ENCODE measurements at places on chromosomes 5 and 9.

DNA sequence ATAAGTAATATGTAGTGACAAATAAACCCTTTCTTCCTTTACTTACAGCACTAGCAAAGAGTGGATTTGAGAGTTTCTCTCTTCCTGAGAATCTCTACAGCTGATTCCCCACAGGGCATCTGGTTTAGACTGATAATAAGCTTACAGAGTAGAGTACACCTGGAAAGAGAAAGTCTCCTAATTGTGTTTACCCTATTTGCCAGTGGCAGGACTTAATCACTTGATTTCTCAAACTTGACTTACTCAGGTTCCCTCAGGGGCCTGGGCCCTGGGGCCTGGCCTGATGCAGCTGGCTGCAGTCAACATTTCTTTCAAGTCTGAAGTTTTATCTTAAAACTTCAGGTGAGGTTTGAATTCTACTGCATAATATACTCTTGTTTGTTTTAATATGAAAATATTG lies 38.0 kb upstream of the UBTD2 start:
- H3K4me3 ChIP-seq = no peak overlapping the region
- no peaks in the 10 kb centered on the region for H3K4me1 ChIP-seq
- H3K27ac ChIP-seq = no peak overlapping the region
- DNase-seq = no peak
- H3K27me3 ChIP-seq = no peaks in the 10 kb centered on the region

GRCh38 chr9:129752900-129753729 lies at the start of gene PTGES:
PTGES (minus strand) TSS chr9:129753042; CDS start chr9:129753012, 30 bp downstream.
- DNase-seq = no peak
- no peak within 1 kb of the TSS for H3K27ac ChIP-seq
- H3K27me3 ChIP-seq = no peaks in the 10 kb centered on the region
- no peaks in the 10 kb centered on the region for H3K36me3 ChIP-seq

- peaks cover 5% of the 10 kb centered on the region for H3K4me1 ChIP-seq
- H3K27ac ChIP-seq = no peak overlapping the region
- no peaks in the 10 kb centered on the region for H3K27me3 ChIP-seq
- DNase-seq = no peak
- no peak overlapping the region for H3K4me3 ChIP-seq
Measured at GRCh38 chr9:137025517-137025966, 2.5 kb downstream of the ABCA2 start.

DNA sequence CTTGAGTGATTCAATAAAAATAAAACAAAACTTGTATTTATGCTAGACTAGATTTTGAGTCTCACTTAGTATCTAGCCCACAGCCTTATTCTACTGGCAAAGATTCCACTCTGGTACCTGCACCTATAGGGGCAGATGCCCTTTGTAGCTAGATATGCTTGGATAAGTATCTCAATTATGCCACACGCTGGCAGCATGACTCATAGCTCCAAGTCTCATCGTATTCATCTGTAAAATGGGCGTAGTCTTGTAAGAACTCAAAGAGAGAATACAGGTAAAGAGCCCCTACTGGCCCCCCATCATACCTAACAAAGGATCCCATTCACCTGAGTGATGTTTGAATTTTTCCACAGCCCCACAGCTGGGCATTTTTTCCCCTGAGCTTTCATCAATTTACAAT lies 45.9 kb upstream of the ASTN2 start:
- H3K27ac ChIP-seq = no peak overlapping the region
- H3K27me3 ChIP-seq = no peaks in the 10 kb centered on the region
- no peak overlapping the region for H3K4me3 ChIP-seq
- H3K4me1 ChIP-seq = no peaks in the 10 kb centered on the region

DNA sequence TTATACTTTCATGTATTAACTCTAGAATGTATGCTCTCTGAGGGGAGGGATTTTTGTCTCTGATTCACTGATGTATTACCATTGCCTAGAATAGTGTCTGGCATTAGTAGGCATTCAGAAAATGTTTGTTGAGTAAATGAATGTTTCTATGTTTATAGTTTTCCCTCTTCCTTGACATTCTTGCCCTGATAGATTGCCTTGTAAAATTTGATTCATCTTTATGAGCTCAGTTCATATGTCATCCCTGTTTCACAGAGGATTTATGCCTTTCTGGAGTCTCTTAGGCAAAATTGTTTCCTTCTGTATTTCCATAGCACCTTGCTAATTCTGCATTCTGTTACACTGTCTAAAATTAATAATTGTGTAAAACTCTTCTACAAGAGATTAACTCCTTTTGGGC lies 72.3 kb downstream of the RASA1 start:
- no peak for DNase-seq
- no peaks in the 10 kb centered on the region for H3K27me3 ChIP-seq
- no peaks in the 10 kb centered on the region for H3K4me1 ChIP-seq

DNA sequence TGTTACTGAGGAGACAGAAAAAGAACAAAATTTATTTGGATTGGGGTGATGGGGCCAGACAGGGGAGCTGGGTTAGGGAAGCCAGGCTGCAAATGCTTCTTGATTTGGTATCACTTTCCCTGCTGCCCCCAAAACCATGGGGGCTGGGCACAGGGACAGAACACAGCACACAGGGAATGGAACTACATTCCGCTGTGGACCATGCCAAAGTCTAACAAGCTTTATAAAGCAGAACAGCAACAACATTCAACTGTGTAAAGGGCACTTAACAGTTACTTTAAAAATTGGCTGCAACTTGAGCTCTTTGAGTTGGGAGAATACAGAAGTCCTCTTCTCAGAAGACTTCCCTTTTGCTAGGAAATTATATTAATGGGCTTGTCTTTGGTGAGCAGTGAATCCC lies 23.8 kb downstream of the C5orf58 start:
- H3K4me1 ChIP-seq = no peaks in the 10 kb centered on the region
- H3K36me3 ChIP-seq = no peaks in the 10 kb centered on the region
- no peak overlapping the region for H3K27ac ChIP-seq

DNA sequence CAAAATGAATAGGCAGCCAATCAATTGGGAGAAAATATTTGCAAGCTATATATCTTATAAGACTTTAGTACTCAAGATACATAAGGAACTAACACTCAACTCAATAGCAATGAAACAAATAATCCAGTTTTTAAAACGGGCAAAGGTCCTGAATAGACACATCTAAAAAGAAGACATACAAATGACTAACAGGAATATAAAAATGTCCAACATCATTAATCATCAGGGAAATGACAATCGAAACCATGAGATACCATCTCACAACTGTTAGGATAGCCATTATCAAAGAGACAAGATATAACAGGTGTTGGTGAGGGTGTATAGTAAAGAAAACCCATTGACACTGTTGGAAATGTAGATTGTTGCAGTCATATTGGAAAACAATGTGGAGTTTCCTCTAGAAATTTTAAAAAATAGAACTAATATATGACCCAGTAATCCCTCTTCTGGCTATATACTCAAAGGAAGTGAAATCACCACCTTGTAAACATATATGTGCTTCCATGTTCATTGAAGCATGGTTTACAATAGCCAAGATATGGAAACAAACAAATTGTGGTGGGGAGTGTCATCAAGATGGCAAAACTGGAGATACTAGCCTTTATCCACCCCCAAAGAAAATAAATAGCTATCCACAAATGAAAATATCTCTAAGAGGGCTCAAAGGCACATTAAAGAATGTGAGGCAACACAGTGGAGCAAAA lies 13.9 kb upstream of the BTNL3 start:
- H3K4me3 ChIP-seq = no peak overlapping the region
- H3K27ac ChIP-seq = no peak overlapping the region
- no peaks in the 10 kb centered on the region for H3K36me3 ChIP-seq
- no peaks in the 10 kb centered on the region for H3K4me1 ChIP-seq
- no peak for DNase-seq

DNA sequence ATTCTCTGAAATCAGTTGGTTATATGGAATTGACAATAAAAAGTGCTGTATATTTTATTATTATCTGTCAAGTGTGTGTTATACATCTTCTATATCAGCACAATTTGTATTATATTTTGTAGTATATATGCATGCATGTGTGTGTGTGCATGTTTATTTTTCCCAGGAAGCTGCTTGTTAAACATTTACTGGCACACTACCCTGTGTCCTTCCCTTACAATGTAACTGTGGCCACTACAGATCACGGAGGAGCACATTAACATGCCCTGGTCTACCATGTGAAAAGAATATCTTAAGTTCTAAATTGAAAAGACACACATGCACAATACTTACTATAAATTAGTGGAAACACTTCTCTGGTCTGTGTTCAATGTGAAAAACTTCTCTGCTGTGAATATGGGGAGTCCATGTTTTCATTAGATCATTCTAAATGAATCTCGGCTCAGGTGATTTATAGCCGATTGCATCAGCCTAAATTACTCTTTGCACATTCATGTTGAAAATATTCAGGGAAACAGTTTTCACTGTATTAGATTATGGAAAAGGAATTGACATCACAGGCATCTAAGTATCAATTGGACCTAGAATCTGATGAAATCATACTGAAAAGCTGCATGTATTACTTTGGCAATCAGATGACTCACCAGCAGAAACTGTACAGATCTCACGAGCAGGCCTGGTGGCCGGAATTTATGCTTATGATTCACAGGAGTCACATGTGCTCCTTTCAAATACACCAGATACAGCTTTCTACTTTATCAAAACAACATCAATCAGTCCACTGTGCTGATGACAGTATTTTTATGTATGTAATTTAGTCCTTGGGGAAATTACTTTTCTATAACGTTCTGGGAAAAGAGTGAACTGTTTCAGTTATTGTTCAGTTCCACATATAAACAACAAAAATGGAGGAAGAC lies 39.4 kb downstream of the LURAP1L start:
- H3K27ac ChIP-seq = no peak overlapping the region
- no peak for DNase-seq
- H3K27me3 ChIP-seq = no peaks in the 10 kb centered on the region
- no peaks in the 10 kb centered on the region for H3K4me1 ChIP-seq
- H3K36me3 ChIP-seq = no peaks in the 10 kb centered on the region

GRCh38 chr9:97954550-97954989 lies 16.6 kb upstream of the HEMGN start:
- H3K4me1 ChIP-seq = no peaks in the 10 kb centered on the region
- no peaks in the 10 kb centered on the region for H3K27me3 ChIP-seq
- peak; percentile 41 for DNase-seq
- no peak overlapping the region for H3K27ac ChIP-seq

- DNase-seq = no peak
- no peaks in the 10 kb centered on the region for H3K27me3 ChIP-seq
- H3K4me1 ChIP-seq = peaks cover 1% of the 10 kb centered on the region
- H3K4me3 ChIP-seq = no peak overlapping the region
- H3K27ac ChIP-seq = no peak overlapping the region
- H3K36me3 ChIP-seq = no peaks in the 10 kb centered on the region
Measured at GRCh38 chr5:110957934-110958333, 113.6 kb upstream of the TSLP start.

GRCh38 chr5:117107859-117108258 lies 533.2 kb upstream of the SEMA6A start:
- H3K4me1 ChIP-seq = peaks cover 2% of the 10 kb centered on the region
- H3K27me3 ChIP-seq = no peaks in the 10 kb centered on the region
- H3K36me3 ChIP-seq = no peaks in the 10 kb centered on the region
- DNase-seq = no peak
- H3K4me3 ChIP-seq = no peak overlapping the region
- no peak overlapping the region for H3K27ac ChIP-seq

GRCh38 chr9:109556061-109556460 lies 58.0 kb upstream of the PTPN3 start:
- DNase-seq = no peak
- H3K27ac ChIP-seq = no peak overlapping the region
- no peak overlapping the region for H3K4me3 ChIP-seq

- 0 out of 2 replicates have a peak, but pooled peaks cover 2% of the 10 kb centered on the region for H3K36me3 ChIP-seq
- no peak overlapping the region for H3K4me3 ChIP-seq
- H3K4me1 ChIP-seq = no peaks in the 10 kb centered on the region
- H3K27me3 ChIP-seq = no peaks in the 10 kb centered on the region
- H3K27ac ChIP-seq = no peak overlapping the region
Measured at GRCh38 chr9:90881648-90882047, 80.0 kb downstream of the SYK start.

DNA sequence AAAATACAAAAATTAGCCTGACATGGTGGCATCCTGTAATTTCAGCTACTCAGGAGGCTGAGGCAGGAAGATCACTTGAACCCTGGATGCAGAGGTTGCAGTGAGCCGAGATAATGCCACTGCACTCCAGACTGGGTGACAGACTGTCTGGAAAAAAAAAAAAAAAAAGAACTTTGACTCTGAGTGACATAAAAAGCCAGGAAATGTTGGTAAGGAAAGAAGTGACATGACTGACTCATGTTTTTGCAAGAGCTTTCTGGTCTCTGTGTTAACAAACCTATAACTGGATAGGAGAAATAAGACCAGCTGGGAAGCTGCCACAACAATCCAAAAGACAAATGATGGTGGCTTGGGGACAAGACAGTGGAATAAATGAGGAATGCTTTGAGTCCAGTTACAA lies 272.1 kb downstream of the HINT1 start:
- no peak for DNase-seq
- H3K4me1 ChIP-seq = no peaks in the 10 kb centered on the region
- no peak overlapping the region for H3K4me3 ChIP-seq

GRCh38 chr5:9567039-9567438 lies 21.2 kb upstream of the SEMA5A start:
- H3K36me3 ChIP-seq = no peaks in the 10 kb centered on the region
- DNase-seq = no peak
- H3K27me3 ChIP-seq = no peaks in the 10 kb centered on the region
- H3K27ac ChIP-seq = no peak overlapping the region

DNA sequence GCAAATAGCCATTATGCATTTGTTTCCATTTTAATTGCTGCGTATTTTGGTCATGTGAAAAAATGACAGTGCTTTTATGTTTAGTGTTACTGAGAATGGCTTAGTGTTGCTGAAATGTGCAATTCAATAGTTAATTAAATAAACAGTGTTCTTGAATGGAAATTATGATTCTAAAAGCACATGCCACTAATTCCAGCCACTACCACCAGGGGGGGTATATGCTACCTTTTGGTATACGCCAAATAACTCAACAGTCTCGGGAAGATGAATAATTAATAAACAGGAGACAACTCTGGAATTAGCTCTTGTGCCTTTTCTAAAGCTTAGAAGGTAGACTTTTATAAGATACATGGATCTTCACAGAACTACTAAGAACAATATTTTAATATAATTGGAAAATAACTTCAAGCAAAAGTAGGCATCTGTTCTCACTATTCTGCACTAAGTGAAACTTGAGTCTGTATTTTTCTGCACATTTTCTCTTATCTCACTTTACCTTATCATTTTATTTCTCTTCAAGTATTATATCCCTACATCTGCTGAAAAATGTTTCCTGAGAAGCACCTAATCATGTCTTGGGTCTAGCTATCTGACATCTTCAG lies 83.5 kb upstream of the MINAR2 start:
- no peaks in the 10 kb centered on the region for H3K27me3 ChIP-seq
- H3K4me1 ChIP-seq = no peaks in the 10 kb centered on the region
- H3K36me3 ChIP-seq = peaks cover 3% of the 10 kb centered on the region
- H3K27ac ChIP-seq = no peak overlapping the region
- H3K4me3 ChIP-seq = no peak overlapping the region
- peak; percentile 4 for DNase-seq

GRCh38 chr5:16072616-16073015 lies 107.0 kb downstream of the MARCHF11 start:
- DNase-seq = no peak
- no peaks in the 10 kb centered on the region for H3K27me3 ChIP-seq
- H3K36me3 ChIP-seq = no peaks in the 10 kb centered on the region
- no peak overlapping the region for H3K27ac ChIP-seq
- H3K4me3 ChIP-seq = no peak overlapping the region

GRCh38 chr5:135739383-135739981 lies 95.0 kb upstream of the SLC25A48 start:
- no peak overlapping the region for H3K27ac ChIP-seq
- no peaks in the 10 kb centered on the region for H3K27me3 ChIP-seq
- H3K4me1 ChIP-seq = no peaks in the 10 kb centered on the region
- no peaks in the 10 kb centered on the region for H3K36me3 ChIP-seq

GRCh38 chr5:109529520-109529919 lies 119.7 kb upstream of the PJA2 start:
- H3K4me1 ChIP-seq = no peaks in the 10 kb centered on the region
- H3K36me3 ChIP-seq = no peaks in the 10 kb centered on the region
- no peak overlapping the region for H3K27ac ChIP-seq
- no peaks in the 10 kb centered on the region for H3K27me3 ChIP-seq
- H3K4me3 ChIP-seq = no peak overlapping the region

Measured in iPS DF 6.9 (cell line).